ENCODE measurements at places on chromosomes 6 and 20.

GRCh38 chr6:119728935-119729334, 379.4 kb upstream of the MAN1A1 start:
- no peak for DNase-seq

DNA sequence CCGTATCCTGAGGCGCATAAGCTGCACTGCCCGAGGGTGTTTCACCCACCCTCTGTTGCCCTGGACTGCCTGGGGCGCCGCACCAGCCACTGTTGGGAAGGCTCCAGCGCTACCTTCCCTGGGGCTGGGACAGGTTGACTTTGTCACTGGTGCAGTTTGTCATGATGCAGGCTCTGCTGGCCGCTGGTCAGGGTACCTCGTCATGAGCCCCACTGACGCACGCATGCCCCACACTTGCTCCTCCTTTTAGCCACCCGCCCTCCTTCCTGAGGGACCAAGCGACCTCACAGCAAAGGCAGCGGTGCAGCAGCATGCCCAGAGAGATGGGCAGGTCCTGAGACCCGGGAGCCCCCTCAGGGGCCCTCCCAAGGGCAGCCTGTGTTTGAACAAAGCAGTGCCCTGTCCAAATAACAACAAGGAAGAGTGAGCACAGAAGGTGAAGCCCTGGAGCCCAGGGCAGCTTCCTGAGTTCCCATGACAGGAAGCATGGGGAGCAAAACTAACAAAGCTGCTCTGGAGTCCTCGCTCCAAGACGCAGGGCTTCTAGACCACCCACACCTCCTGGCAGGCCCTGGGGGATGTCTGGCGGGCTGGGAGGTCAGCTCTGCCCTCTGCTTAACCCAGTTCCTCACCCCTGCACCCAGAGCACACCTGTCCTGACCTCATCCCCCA, 50.1 kb upstream of the SMOC2 start:
- DNase-seq: no peak

DNA sequence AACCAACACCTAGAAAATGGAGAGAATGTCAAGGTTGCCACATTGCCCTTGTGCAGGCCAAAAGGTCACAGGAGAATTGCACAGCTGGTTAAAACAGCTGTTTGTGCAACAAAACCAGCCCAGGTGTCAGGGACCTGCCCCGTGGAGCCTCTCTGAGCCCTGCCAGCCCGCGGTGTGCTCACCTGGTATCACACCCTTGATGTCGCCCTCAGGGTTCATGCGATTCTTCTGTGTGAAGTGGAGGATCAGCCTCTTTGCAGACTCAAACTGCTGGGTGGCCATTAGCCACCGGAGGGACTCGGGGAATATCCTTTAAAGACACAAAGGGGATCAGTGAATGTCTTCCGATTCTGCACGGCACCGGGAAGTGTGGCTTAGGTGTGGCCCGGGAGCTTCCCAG, 39.2 kb downstream of the PSMG4 start:
- no peak for DNase-seq

DNA sequence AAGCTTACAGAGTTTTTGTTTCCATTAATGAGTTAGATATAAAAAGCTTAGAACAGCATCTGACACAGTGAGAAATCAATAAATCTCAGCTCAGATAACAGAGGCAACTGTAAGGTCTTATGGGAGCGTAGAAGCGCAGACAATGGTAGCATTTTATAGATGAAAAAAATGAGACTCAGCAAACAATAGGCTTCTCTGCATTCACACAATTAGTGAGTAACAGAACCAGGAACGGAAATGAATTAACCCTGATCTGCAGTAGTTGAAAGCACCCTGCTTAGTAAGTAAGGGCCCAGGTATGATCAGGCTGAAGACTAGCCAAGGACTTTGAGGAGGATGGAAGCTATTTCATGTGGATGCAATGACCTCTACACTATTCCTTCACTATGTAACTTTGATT, 147.2 kb upstream of the EYA4 start:
- DNase-seq: no peak

- DNase-seq: no peak
Measured at GRCh38 chr20:2246069-2246491, 49.7 kb upstream of the TGM3 start.

DNA sequence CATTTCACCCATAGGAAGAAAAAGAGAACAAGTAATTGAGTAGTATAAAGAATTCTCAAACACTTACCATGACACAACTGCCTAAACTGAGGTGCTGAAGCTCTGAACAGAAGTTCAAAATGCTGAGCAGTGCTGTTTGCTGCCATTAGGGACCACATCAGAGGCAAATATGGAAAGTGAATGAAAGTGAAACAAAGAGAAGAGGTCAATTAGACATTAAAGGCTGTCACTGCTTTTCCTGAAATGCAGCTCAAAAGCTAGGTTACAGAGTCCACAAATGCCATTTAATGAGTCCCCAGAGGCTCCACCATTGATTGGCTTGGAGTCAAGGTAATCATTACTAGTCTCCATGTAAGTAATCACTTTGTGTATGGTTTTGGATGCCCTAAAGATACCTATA, 46.1 kb downstream of the POU3F2 start:
- no peak for DNase-seq

DNA sequence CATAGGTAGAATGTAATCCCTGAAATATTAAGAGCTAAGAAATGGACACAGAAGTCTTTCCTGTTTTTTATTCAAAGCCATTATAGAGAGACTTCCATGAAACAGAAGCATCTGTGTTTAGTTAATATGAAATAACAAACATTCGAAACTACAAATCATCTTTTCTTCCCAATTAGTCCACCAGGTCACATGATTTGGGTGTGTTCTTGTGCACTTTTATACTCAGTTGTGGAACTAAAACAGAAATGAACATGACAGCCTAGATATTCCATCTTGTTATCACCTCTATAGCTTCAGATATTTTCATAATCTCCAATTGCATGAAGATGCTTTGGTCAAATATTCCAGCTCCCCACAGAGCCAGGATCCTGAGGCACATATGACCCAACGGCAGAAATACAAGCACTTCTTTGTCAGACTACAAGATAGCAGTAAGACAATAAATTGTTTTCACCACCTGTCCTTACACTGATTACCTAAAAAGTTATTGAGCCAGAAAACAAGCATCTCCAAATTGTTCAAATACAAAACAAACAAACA, 116.8 kb upstream of the BEND6 start:
- no peak for DNase-seq

- no peak for DNase-seq
Measured at GRCh38 chr20:59789686-59790085, 143.8 kb downstream of the SYCP2 start.

DNA sequence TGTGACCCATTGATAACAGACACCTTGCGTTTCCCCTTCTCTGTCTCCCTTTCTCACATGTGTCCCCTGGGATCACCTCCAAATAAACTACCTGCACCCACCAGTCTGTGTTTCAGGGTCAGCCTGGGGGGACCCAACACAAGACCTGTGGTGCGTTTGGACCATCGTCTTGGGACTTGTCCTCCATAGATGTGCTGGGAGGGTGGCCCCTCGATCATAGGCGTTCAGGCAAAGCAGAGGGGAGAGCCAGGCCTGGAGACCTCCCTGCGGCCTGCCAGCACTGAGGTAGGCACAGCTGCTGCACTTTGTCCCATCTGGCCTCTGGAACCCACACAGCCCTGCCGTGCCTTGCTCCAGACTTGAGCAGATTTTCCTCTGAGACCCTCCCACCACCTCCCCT, 18.1 kb downstream of the CST9 start:
- DNase-seq: no peak

- DNase-seq: no peak
Measured at GRCh38 chr6:126720304-126720703, 380.4 kb downstream of the CENPW start.

- no peak for DNase-seq
Measured at GRCh38 chr6:143159001-143159400, 98.3 kb downstream of the AIG1 start.

- DNase-seq: no peak
Measured at GRCh38 chr20:15623215-15623614, 950.0 kb downstream of the KIF16B start.

- DNase-seq: no peak
Measured at GRCh38 chr6:23180504-23181293, 611.3 kb downstream of the HDGFL1 start.

- no peak for DNase-seq
Measured at GRCh38 chr6:24106291-24106690, 19.7 kb upstream of the NRSN1 start.

GRCh38 chr6:85416049-85416448, 33.8 kb upstream of the NT5E start:
- no peak for DNase-seq

GRCh38 chr20:38997622-38998021, 35.5 kb downstream of the DHX35 start:
- DNase-seq: peak; percentile 81

DNA sequence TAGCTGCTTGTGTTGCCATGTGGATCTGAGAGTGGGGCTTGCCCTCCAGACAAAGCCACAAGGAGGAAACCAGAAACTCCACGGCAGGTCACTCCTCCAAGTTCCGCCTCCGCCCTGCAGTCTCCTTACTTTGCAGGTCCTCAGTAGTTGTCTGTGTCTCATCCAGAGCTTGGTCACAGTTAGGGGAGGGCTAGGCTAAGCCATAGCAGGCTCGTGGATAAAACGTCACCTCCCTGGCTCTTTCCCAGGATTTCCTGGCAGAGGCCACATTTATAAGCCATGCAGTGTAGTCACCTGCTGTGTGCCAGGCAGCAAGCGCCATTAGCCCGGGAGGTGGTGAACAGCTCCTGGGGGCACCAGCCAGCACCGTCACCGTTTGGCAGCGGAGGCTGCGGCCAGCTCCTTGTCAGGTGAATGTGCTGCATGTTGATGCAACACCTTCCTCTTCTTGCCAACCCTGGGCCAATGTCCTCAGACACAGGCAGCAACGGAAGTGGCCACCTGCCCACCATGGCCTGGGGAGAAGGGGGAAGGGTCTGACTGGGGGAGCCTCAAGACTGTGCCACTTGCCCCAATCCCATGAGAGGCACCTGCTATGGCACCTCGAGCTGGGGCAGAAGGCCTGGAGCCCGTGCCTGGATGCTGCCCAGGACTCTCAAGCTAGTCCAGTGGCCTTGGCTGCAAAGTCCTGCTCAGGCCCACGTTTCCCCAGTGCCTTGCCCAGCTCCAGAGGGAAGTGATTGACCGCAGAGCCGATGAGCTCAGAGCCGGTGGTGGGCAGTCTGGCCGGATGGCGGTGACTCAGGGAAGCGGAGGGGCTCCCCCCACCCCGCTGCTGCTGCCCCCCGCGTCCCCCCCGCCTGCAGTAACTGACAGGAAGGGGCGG, 39.0 kb upstream of the SLCO4A1 start:
- peak; percentile 35 for DNase-seq

- no peak for DNase-seq
Measured at GRCh38 chr6:16949716-16950115, 152.1 kb upstream of the STMND1 start.

DNA sequence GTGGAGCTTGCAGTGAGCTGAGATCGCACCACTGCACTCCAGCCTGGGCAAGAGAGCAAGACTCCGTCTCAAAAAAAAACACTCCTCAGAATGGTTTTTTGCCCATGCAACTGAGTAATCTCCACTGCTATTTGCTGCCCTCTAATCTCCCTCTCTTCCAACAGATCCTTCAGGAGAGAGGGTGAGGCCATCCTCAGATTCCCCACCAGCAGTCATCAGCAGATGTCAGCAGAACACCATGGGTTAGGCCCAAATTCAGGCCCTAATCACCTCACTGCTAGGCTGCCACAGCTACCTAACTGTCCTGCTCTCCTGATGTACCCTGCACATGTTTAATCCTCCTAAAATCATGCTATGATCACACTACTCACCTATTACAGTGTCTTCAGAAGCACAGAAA, 63.2 kb upstream of the BEND6 start:
- no peak for DNase-seq

DNA sequence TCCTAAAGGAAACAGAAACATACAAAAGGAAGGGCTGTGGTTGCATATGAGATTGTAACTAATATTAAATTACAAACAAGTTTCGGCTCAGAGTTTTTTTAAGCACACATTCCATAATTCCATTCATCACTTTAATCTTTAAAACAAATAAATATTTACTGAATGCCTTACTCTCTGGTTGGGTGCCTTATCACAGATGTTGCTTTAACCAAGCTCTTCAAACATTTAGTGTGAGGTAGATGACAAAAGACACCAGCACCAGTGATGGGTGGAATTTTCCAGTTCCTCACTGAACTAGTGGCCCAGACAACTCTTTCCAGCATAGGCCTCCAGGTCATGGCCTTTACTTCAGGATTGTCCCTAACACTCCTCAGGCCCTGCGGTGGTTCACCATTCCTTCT, 58.7 kb downstream of the ARHGAP18 start:
- DNase-seq: no peak

- DNase-seq: no peak
Measured at GRCh38 chr6:150403458-150404246, 34.8 kb downstream of the IYD start.

- no peak for DNase-seq
Measured at GRCh38 chr6:159193923-159194322, 24.7 kb downstream of the FNDC1 start.

DNA sequence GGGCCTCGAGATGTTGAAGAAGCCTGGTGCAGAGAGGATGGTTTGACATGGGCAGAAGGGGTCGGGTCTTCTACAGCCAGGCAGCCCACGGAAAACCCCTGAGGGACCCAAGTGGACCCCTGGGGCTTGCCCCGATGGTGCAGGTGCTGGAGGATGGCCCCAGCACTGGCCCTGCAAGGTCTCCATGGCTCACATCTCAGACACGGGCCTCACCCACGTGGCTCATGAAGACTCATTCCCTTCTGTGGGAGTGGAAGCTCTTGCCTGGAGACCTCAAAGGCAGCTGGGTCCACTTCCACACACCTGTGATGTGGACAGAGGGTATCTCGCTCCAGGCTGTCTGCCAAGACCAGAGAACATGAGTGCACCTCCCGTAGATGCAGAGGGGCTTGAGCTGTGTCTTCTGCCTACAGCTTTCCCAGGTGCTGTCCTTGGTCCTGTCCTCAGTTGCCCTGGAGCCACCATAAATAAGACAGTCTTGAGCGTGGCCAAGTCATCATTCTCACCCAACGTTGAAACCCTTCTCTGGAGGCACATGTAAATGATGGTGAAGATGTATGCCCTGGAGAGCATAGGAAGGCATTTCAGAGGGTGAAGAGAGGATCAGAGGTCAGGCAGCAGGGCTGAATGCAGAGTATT, 108.0 kb downstream of the SYNDIG1 start:
- DNase-seq: no peak

DNA sequence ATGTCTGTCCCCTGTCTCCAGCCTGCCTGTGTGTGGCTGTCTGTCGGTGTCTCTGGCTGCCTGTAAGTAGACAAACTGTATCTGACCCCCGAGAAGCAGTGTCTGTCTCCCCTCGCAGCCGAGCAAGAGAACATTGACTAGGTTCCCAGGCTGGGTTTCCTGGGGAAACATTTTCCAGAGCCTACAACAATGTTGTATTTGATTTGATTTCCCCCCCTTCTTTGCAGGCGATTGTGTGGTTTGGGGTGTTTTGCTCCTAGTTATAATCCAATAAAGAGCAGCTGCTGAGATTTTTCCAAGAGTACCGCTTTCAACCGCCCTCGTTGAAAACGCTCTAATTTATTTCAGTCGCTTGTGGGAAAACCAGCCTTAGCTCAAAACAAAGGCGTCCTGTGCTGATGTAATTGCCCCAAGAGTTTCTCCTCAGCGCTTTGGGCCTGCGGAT, 92.6 kb downstream of the CDC5L start:
- DNase-seq: no peak

GRCh38 chr20:60986506-60987156, 265.4 kb upstream of the CDH4 start:
- DNase-seq: no peak
